NCI-H1092 treated with DMSO at 0.1 percent for 48 hours (cell line): ENCODE measurements at places on chromosomes 3 and 15.
A peak's percentile ranks its signal among the peaks of the same experiment; 100 is the strongest.

DNA sequence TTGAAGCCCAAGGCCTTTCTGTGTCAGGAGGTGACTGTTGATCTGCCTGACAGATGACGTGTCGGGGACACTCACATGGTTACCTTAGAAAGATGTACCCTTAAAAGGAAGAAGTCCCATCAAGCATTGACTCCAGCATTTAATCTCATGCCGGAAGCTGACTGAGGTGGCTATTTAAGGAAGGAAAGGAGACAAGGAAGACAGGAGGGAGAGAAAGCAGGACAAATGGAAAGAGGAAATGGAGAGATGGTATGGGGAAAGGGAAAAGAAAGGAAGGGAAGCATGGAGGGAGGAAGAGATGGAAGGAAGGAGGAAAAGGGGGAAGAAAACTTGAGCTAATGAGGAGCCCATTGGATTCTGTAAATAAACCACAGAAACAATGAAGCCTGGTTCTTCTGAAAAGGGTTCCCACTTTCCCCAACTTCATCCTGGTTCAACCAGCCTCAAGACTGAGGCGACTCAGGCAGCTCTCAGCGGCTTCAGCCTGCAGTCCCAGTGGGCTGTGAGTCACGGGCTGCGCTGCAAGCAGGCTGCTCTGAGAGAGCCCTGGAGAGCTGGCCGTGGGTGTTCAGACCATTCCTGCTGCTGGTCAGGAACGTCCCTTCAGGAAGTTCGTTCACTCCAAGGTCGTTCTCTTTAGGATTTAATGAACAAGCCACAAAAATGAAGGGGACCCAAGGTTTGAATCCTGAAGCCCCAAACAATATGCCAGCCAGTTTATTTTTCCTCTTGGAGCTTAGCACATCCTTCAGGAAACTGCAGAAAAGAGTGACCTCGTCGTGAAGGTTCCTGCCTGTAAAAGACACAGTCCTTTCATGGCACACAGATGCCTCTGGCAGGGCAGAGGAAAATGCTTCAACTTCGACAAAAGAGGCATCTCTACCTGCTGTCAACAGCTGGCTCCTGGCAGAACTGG, 69.6 kb upstream of the THBS1 start:
- no peak for DNase-seq

DNA sequence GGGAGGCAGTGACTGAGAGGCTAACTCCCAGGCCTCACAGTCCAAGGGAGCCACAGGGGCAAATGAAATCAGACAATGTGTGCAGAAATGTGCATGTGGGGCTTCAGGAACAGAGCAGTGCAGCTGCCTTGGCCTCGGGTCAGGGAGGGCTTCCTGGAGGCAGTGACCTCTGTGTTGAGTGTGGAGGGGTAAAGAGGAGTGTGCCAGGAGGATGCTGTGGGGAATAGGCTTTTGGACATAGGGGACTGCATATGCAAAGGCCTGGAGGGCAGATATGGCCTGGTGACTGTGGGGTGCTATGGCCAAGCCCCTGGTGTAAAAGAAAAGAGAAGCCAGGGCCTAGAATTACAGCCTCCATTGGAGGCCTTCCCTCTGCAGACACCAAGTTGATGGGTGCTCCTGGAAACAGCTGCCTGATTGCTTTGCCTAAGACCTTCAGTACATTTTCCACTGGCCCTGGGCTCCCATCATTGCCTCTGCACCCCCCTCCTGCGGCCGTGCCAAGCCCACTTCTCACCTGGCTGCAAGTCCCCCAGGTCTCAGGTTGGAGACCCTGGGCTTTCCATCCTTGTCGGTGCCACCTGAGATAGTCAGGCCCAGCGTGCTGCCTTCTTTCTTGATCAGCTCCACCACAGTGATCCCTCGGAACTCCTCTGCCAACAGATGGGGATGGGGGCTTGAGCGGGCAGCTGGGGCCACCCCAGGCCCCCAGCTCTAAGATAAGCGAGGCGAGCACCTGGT, 15.1 kb downstream of the GRIP2 start:
- no peak for DNase-seq

GRCh38 chr15:57762302-57762701, 55.8 kb downstream of the POLR2M start:
- DNase-seq, result no peak

GRCh38 chr15:58185439-58185838, 47.3 kb downstream of the AQP9 start:
- DNase-seq, result no peak

DNA sequence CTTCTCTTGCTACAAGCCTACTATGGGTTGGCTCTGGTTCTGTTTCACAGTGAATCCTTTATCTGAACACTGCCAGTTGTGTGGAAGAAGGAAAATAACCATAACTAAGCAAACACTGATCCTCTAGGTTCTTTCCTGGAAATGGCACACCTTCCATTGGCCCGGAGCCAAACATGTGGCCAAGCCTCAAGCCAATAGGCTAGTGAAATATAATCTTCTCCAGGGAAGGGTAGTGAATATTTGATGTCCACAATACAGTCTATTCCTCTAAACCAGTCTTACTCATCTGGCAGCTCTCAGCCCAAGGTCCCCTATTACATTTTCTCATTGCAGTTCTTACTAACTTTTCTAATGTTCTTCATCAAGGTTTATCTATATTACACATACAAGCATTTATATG, 921.3 kb downstream of the TUSC7 start:
- DNase-seq, result peak; percentile 84

DNA sequence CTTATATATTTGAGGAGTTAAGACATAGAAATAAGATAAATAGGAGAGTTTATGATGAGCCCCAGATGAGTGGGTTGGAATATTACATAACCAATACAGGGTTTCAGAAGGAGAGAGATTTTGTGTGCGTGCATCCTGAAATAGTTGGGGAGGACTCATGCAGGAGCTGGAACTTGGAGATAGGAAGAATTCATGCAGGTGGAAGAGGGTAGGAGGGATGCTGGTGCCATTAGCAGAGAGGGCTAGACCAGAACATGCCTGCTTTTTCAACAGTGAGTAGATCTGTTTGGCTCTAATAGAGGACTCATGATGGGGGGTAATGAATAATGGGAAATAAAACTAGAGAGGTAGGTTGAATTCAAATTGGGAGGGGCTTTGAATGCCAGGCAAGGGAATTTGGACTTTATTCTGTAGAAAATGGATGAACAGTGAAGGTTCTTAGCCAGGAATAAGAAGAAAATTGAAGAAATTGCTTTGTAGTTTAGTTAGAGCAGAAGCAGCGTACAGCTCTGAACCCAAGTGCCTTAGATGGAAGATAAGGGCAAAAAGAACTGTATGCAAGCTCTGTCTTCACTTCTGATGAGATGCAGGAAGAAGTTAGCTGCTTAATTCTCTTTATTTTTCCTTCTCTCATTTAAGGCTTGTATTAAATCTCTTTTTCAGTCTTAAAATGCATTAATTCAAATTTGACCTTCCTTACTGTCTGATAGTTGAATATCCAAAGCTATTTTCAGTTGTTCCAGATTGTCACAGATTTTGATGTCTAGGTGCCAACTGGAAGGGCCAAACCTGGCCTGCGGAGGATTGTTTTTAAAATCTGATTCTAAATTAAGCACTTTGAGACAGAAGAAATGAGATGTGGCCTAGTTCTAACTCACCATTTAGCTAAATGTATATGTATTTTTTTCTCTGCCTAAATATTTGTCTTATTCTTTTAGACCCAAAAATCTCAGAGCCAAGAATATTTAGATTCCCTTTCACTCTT, 86.3 kb downstream of the PPM1L start:
- no peak for DNase-seq

DNA sequence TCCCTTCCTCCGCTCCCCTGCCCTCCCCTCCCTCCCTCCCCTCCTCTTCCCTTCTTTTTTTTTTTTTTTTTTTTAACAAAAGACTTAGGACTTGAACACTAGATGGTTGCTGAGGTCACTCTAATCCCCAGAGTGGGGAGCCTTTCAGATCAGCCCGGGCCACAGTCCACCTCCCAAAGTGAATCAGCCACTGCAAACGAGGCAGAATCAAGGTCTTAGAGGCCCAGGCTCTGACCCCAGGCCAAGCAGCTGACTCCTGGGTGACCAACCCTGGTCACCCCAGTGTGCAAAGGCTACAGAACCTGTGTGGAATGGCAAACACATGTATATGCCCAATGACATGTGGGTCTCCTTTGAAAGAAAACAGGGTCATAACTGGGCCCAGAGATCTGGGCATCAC, 18.3 kb upstream of the EHD4 start:
- no peak for DNase-seq

GRCh38 chr3:16432714-16433113, 80.8 kb downstream of the RFTN1 start:
- no peak for DNase-seq

DNA sequence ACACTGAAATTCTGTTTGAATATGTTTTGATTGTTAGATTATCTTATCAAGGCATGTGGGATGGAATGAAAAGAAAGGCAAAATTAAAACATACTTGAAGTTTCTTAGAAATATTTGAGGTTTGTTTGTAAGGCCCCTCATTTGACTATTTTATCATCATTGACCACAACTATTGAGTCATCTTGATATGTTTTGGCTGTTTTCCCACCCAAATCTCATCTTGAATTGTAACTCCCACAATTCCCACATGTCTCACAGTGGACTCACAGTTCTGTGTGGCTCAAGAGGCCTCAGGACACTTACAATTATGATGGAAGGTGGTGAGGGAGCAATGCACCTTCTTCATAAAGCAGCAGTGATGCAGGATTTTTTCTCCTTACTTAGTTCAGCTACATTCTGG, 917.1 kb downstream of the PLOD2 start:
- DNase-seq, result no peak

DNA sequence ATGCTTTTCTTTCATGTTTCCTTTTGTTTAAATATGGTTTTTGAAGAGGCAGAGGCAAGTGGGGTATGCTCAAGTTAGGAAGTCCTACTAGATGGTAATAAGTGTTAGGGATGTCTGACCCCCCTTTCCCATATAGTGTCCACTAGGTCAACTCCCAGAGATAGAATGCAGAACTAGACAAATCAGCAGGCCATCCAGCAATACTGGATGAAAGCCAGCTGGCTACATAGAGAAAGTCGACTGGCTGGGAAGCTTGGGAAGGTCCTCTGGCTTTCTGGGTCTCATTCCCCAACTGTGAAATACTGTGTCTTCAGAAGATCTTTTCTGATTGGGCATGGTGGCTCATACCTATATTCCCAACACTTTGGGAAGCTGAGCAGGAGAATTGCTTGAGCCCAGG, 113.8 kb downstream of the SNRK start:
- no peak for DNase-seq

GRCh38 chr3:95539950-95540483, 1274.4 kb upstream of the EPHA6 start:
- no peak for DNase-seq

DNA sequence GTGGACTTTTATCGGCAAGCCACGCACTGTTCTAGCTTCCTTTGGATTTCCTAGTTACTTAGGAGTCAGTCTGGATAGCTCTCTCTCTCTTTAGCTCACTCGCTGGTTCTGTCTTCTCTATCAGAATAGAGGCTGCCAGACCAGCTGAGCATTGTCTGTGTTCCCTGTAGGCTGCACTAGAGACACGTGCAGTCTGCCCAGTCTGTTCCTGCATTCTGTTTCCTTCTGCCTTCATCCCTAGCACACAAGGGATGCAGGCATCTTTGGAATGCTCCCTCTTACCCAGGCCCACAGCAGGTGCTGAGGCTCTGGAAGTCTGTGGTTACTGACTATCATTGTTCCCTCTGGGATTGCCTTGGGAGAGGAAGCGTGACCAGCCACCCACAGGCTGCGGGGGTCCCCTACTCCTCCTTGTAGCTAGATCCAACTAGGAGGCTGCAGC, 322.8 kb downstream of the ZNF621 start:
- DNase-seq, result no peak

- DNase-seq, result no peak
Measured at GRCh38 chr15:52178765-52179164, 12.4 kb downstream of the GNB5 start.

GRCh38 chr15:70493787-70494516, 269.4 kb downstream of the UACA start:
- DNase-seq, result no peak

GRCh38 chr3:40661284-40661683, 136.5 kb downstream of the ZNF621 start:
- DNase-seq, result no peak

- no peak for DNase-seq
Measured at GRCh38 chr3:65662095-65662494, 376.6 kb downstream of the MAGI1 start.

GRCh38 chr3:149460117-149460516, 14.4 kb upstream of the TM4SF4 start:
- DNase-seq, result no peak

GRCh38 chr15:62241135-62241770, 76.2 kb upstream of the C2CD4B start:
- no peak for DNase-seq

DNA sequence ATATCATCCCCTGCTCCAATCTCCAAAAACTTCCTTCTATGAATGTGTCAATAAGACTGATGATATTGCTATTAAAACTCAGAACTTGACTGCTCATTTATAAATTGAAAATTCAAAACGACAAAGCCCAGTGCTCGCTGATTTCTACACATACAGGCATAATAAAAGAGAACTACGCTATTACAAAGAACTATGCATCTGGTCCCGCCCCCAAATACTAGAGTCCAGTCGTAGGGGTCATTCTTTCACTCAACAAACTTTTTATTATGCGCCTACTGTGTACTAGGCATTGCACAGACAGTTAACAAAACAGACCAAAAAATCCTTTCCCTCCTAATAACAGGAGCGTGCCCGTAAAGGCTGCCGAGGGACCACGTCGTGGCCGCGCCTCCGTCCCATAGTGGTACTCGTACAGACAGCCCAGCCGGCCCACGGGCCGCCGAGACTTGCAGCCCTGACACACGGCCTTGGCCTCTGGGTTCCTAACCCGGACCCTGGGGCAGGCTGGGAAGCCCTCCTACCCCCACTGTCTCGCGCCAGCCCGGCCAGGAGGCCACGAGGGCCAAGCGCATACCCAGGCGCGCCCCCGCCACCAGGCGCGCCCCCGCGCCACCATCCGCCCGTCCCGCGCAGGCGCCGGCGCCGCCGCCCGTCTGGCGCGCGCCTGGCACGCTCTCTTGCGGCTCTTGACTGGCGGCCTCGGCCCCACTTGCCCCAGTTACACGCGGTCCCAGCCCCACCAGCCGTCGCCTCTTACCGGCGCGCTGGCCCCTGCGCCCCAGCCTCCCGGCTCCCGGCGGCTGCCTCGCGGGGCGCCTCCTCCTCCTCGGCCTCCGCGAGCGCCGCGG, 757 bp downstream of the AVEN start:
- peak; percentile 64 for DNase-seq

- DNase-seq, result no peak
Measured at GRCh38 chr15:71962537-71962936, 152.2 kb downstream of the NR2E3 start.

- DNase-seq, result no peak
Measured at GRCh38 chr3:62445275-62445674, 71.9 kb upstream of the FEZF2 start.
